Neuronal stem cell (in vitro differentiated cells): ENCODE measurements at places on chromosomes 12 and 14.

- no peaks in the 10 kb centered on the region for H3K27me3 ChIP-seq
- H3K4me1 ChIP-seq = no peaks in the 10 kb centered on the region
- no peak overlapping the region for H3K27ac ChIP-seq
- peaks cover 94% of the 10 kb centered on the region for H3K36me3 ChIP-seq
- H3K4me3 ChIP-seq = no peak overlapping the region
These were observed 29.7 kb downstream of the BRAP start for GRCh38 chr12:111656016-111656415.

DNA sequence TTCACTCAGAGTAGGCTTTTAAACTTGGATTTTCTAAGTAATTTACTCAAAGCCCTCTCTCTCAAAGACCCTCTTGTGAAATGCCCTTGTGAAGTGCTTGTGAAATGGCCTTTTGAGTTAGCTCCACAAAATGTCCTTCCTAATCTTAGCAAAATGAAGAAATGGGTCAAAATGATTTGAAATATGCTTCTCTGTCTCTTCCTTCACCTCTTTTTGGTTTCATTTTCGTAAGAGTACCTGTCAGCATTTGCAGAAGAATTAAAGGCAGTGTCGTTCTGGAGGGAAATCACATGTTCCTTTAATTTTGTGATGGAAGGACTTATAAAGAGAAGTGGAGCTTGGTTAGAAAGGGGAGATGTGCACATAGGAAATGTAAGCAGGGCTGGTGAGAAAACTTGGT, 93.7 kb downstream of the HMGA2 start:
- H3K27me3 ChIP-seq = no peaks in the 10 kb centered on the region
- H3K27ac ChIP-seq = no peak overlapping the region
- DNase-seq = no peak

GRCh38 chr14:72432748-72433147, 461.2 kb downstream of the DPF3 start:
- DNase-seq = no peak
- no peaks in the 10 kb centered on the region for H3K36me3 ChIP-seq
- H3K4me1 ChIP-seq = peaks cover 2% of the 10 kb centered on the region
- H3K27ac ChIP-seq = no peak overlapping the region
- H3K4me3 ChIP-seq = no peak overlapping the region

DNA sequence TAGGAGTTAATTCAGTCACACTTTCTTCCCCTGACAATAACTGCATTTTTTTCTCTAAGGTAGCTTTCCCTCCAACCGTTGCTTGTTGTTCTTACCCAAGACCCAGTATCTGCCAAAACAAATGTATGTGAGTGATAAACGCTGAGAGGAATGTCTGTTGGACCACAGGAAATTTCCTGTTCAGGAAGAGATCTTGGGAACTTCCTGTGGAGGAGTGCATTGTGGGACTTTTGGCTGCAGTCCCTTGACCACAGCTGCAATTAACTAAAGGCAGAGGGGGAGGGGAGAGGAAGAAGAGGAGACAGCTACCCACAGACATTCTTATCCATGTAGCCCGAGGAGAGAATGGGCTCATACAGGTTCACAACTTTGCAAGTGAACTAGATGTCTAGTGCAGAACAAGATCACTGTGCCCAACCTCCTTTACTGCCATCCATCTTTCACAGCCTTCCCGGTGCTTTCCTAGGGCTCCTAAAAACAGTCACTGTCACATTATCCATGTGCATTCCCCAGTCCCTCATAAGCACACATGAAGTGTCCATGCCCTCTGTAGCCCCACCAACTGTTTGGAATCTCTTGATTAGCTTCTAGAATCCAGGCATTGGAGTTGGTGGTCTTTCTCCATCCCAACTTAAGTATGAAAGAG, 149.5 kb downstream of the ETV6 start:
- DNase-seq = no peak
- H3K4me3 ChIP-seq = no peak overlapping the region
- H3K36me3 ChIP-seq = no peaks in the 10 kb centered on the region
- H3K27ac ChIP-seq = no peak overlapping the region

DNA sequence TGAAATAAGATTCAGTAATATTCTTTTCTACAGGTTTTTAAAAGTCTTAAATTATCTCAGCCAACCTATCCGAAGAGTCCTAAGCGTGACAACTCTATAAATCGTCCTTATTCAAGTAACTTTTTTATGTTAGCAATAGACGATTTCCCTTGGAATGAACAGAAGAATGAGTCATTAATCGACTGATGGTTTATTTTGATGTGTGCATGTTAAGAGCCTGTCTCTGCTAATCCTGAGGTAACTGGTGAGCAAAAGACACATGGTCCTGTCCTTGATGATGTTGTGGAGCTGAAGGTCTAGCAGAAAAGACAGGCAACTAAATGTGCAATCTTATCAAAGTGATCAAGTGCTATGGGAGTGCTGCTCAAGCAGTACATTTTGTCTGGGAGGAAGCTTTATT, 80.4 kb downstream of the DAAM1 start:
- no peak overlapping the region for H3K27ac ChIP-seq
- H3K4me1 ChIP-seq = no peaks in the 10 kb centered on the region
- no peaks in the 10 kb centered on the region for H3K27me3 ChIP-seq
- DNase-seq = no peak
- peaks cover 7% of the 10 kb centered on the region for H3K36me3 ChIP-seq

- peak overlapping the region; percentile 92 for H3K4me3 ChIP-seq
- DNase-seq = peak; percentile 58
- no peaks in the 10 kb centered on the region for H3K27me3 ChIP-seq
- peak overlapping the region; percentile 96 for H3K27ac ChIP-seq
- H3K36me3 ChIP-seq = no peaks in the 10 kb centered on the region
These were observed 822 bp upstream of the SOX5 start for GRCh38 chr12:23950210-23950774.

DNA sequence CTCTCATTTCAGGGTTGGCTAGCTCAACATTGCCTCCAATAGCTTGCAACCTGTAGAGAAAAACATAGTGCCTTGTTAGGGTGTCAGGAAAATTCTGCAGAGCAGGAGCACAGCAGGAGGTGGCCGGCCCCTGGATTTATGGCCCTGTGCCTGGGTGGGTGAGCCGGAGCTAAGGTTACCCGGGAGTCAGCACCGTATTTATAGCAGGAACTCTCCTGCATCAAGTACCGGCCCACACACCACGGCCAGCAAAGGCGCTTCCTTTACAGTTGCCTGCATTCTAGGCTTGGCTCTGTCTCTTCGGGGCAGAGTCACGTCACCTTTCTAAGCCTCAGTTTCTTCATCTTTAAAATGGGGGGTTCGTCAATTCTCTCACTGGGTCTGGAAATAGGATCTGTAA, 52.8 kb upstream of the EML1 start:
- no peak overlapping the region for H3K27ac ChIP-seq
- no peaks in the 10 kb centered on the region for H3K27me3 ChIP-seq
- DNase-seq = no peak
- H3K4me1 ChIP-seq = peaks cover 17% of the 10 kb centered on the region
- no peaks in the 10 kb centered on the region for H3K36me3 ChIP-seq
- H3K4me3 ChIP-seq = no peak overlapping the region

- no peaks in the 10 kb centered on the region for H3K27me3 ChIP-seq
- H3K27ac ChIP-seq = no peak overlapping the region
- peaks cover 10% of the 10 kb centered on the region for H3K4me1 ChIP-seq
These were observed 629 bp downstream of the PRDM4 start for GRCh38 chr12:107760207-107760808.

- peaks cover 12% of the 10 kb centered on the region for H3K4me1 ChIP-seq
- peak; percentile 65 for DNase-seq
- no peaks in the 10 kb centered on the region for H3K27me3 ChIP-seq
- H3K27ac ChIP-seq = no peak overlapping the region
- no peaks in the 10 kb centered on the region for H3K36me3 ChIP-seq
These were observed 15.5 kb downstream of the EMP1 start for GRCh38 chr12:13211859-13212664.

DNA sequence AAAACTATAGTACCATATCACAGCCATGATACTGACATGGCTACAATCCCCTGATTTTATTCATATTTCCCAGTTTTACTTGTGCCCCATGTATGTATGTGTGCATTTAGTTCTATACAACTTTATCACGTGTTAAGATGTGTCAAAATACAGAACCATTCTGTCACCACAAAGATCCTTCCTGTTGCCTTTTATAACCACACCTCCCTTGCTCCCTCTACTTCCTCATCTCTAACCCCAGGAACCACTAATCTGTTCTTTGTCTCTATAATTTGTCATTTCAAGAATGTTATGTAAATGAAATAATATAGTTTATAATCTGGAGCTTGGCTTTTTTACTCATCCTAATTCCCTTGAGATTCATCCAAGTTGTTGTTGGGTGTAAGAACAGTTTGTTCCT, 358.4 kb downstream of the DPF3 start:
- H3K27ac ChIP-seq = no peak overlapping the region
- no peak for DNase-seq
- H3K4me1 ChIP-seq = no peaks in the 10 kb centered on the region
- no peak overlapping the region for H3K4me3 ChIP-seq
- no peaks in the 10 kb centered on the region for H3K27me3 ChIP-seq

GRCh38 chr12:123150744-123151456, at the start of gene PITPNM2:
PITPNM2 (minus strand) TSS chr12:123151090; CDS start chr12:123034590, 116,500 bp downstream.
- H3K4me3 ChIP-seq = peak within 1 kb of the TSS; percentile 84
- DNase-seq = peak; percentile 68
- H3K27ac ChIP-seq = no peak within 1 kb of the TSS

DNA sequence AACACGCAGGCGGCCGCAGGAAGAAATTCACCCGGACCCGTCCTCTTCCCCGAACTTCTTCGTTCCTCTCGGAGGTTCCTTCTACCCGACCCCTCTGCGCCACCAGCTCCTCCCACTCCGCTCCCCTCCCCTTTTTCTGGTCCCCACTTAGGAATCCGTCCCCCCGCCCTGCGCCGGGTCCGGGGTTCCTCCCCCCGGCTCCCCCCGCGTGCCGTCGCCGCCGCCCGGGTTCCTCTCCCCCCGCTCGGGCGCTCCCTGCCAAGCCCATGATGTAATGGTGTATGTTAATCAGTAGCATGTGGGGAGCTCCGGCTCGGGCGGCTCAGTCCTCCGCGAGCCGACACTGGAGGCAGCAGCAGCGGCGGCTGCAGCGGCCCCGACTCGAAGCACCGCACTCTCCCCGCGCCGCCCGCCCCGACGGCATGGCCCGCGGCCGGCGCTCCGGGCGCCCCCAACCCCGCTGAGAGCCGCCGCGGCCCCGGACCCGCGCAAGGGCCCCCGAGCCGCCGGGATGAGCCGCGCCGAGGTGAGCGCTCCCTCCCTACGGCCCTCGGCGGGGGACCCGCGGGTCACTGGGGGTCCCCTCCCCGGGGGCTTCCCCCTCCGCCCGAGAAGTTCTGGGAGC, 1.0 kb upstream of the SAMD4A start:
- H3K27ac ChIP-seq = no peak overlapping the region
- H3K27me3 ChIP-seq = peaks cover 6% of the 10 kb centered on the region
- H3K36me3 ChIP-seq = peaks cover 13% of the 10 kb centered on the region
- H3K4me1 ChIP-seq = peaks cover 24% of the 10 kb centered on the region

GRCh38 chr12:66693901-66694513, 15.1 kb upstream of the GRIP1 start:
- DNase-seq = peak; percentile 39
- no peak overlapping the region for H3K4me3 ChIP-seq
- H3K27me3 ChIP-seq = no peaks in the 10 kb centered on the region
- H3K27ac ChIP-seq = no peak overlapping the region
- H3K4me1 ChIP-seq = no peaks in the 10 kb centered on the region

- no peak for DNase-seq
- H3K36me3 ChIP-seq = peaks cover 16% of the 10 kb centered on the region
- H3K4me3 ChIP-seq = no peak overlapping the region
- no peaks in the 10 kb centered on the region for H3K27me3 ChIP-seq
- no peak overlapping the region for H3K27ac ChIP-seq
- H3K4me1 ChIP-seq = no peaks in the 10 kb centered on the region
These were observed 78.2 kb downstream of the PRKAB1 start for GRCh38 chr12:119746169-119746568.

GRCh38 chr12:105418821-105419291, 88.4 kb downstream of the C12orf75 start:
- no peaks in the 10 kb centered on the region for H3K36me3 ChIP-seq
- H3K27me3 ChIP-seq = no peaks in the 10 kb centered on the region
- no peak overlapping the region for H3K4me3 ChIP-seq
- H3K4me1 ChIP-seq = peaks cover 6% of the 10 kb centered on the region

DNA sequence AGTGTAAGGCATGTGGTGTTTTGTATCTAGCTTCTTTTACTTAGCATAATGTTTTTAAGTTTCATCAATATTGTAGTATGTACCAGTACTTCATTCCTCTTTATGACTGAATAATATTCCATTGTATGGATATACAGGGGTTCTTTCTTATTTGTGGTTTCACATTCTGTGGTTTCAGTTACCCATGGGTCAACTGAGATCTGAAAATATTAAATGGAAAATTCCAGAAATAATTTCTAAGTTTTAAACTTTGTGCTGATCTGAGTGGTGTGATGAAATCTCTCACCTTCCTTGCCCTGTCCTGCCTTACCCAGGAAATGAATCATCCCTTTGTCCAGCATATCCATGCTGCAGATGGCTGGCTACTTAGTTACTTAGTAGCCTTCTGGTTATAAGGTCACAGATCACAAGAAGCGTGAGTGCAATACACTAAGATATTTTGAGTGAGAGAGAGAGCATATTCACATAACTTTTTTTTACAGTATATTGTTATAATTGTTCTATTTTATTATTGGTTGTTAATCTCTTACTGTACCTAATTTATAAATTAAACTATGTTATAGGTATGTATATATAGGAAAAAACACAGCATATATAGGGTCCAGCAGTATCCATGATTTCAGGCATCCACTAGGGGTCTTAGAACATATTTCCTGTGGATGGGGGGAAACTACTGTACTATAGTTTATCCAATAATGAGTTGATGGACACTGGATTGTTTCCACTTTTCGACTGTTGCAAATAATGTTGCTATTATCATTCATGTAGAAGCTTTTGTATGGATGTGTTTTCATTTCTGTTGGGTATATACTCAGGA, 59.6 kb upstream of the LRTM2 start:
- H3K36me3 ChIP-seq = peaks cover 49% of the 10 kb centered on the region
- no peak for DNase-seq
- H3K4me3 ChIP-seq = no peak overlapping the region
- H3K27ac ChIP-seq = no peak overlapping the region

DNA sequence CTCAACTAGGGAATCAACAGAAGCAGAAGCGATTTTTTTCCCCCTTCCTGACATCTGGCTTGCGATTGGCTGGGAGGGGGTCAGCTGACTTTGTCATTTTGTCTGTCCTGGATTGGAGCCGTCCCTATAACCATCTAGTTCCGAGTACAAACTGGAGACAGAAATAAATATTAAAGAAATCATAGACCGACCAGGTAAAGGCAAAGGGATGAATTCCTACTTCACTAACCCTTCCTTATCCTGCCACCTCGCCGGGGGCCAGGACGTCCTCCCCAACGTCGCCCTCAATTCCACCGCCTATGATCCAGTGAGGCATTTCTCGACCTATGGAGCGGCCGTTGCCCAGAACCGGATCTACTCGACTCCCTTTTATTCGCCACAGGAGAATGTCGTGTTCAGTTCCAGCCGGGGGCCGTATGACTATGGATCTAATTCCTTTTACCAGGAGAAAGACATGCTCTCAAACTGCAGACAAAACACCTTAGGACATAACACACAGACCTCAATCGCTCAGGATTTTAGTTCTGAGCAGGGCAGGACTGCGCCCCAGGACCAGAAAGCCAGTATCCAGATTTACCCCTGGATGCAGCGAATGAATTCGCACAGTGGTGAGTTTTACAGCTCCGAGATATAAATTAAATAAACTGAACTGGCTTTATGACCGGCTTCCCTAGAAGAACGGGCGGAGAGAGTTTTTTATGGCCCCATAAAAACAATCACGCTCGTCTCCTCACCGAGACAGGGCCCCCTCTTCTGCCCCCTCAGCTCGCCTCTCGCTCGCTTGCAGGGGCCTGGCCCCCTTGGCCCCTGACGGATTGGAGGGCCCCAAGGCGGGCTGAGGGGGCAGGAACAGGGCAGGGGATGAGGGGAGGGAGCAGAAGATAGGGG, at the start of gene HOXC6:
TSS of gene HOXC6 (plus strand) at position 127 of the 888 bp plus-strand sequence. CDS start at position 209, 82 bp downstream.
- H3K27ac ChIP-seq = no peak within 1 kb of the TSS
- H3K27me3 ChIP-seq = peaks cover 68% of the 10 kb centered on the region
- H3K4me1 ChIP-seq = no peaks in the 10 kb centered on the region
- no peak within 1 kb of the TSS for H3K4me3 ChIP-seq
- no peak for DNase-seq
- no peaks in the 10 kb centered on the region for H3K36me3 ChIP-seq
